Stimulated activated CD4-positive, alpha-beta T cell treated with anti-CD3 and anti-CD28 coated beads, Interleukin-4, amount 100 ng/mL, for 48 hours (primary cell): ENCODE measurements at places on chromosomes 7 and 10.
A peak's percentile ranks its signal among the peaks of the same experiment; 100 is the strongest.

DNA sequence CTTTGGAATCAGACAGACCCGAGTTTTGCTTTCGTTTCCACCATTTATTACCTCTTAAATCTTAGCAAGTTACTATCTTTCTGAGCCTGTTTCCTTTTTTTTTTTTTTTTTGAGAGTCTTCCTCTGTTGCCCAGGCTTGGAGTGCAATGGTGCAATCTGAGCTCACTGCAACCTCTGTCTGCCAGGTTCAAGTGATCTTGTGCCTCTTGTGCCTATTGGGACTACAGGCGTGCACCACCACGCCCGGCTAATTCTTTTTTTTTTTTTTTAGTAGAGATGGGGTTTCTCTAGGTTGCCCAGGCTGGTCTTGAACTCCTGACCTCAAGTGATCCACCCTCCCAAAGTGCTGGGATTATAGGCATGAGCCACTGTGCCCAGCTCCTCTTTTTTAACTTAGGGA is 79.5 kb upstream of the LRRC17 start:
- DNase-seq: no peak

GRCh38 chr10:91343010-91343409 is 67.1 kb upstream of the HECTD2 start:
- no peak for DNase-seq

- no peak for DNase-seq
Measured at GRCh38 chr7:114051871-114052331, 133.1 kb upstream of the PPP1R3A start.

- no peak for DNase-seq
Measured at GRCh38 chr10:98097616-98098015, 36.8 kb upstream of the R3HCC1L start.

- DNase-seq: no peak
Measured at GRCh38 chr10:535051-535450, 154.4 kb downstream of the DIP2C start.

DNA sequence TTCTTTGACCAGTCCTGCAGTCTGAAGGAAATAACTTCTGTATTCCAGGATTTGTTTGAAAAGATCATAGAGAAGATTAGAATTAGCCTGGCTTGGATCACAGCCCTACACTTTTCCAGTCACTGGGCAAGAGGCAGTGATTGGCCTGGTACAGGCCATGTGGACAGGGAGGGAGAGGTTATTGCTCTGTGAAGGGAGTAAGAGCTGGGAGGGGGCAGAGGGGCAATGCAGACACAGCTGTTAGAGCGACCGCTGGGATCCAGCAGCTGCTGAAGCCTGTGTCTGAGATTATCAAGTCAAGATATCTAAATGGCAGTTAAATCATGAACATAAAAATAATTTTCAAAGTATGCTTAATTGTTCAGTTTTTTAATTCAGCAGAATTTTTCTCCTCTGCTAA is 257.3 kb downstream of the SDK1 start:
- DNase-seq: no peak

DNA sequence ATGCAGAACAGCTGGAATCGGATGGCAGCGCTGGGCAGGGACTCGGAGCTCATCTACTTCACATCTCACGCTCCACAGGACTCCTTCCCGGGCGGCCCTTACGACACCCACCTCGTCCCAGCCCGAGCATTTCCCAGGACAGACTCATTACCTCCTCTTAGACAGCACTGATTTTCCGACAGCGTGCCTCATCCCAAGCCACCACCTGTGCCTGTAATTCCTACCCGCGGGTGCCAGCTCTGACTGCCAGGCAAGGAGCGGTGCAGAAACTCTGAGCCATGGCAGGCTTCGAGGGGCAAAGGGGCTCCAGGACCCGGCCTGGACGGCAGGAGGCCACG is 25.6 kb downstream of the GPER1 start:
- DNase-seq: no peak

DNA sequence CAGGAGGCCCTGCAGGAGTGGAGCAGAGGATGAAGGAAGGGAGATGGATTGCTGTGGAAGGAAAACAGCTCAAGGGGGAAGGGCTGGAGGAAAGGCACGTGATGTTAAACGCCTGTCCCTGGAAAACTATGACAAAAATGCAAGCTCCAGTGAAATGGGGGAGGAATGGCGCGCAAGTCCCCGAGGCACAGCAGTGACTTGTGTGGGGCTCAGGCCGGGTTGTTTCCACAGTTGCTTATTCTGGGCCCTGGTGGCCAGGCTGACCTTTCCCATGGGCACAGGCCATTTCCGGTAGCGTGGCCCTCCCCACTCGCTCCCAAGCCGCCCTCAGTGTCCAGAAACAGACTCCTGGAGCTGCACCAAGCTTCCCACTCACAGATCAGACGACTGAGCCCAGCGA is 68.1 kb upstream of the PDGFA start:
- DNase-seq: no peak

- no peak for DNase-seq
Measured at GRCh38 chr7:44283381-44284211, 41.8 kb downstream of the CAMK2B start.

- no peak for DNase-seq
Measured at GRCh38 chr7:107002126-107002525, 42.4 kb upstream of the PRKAR2B start.

DNA sequence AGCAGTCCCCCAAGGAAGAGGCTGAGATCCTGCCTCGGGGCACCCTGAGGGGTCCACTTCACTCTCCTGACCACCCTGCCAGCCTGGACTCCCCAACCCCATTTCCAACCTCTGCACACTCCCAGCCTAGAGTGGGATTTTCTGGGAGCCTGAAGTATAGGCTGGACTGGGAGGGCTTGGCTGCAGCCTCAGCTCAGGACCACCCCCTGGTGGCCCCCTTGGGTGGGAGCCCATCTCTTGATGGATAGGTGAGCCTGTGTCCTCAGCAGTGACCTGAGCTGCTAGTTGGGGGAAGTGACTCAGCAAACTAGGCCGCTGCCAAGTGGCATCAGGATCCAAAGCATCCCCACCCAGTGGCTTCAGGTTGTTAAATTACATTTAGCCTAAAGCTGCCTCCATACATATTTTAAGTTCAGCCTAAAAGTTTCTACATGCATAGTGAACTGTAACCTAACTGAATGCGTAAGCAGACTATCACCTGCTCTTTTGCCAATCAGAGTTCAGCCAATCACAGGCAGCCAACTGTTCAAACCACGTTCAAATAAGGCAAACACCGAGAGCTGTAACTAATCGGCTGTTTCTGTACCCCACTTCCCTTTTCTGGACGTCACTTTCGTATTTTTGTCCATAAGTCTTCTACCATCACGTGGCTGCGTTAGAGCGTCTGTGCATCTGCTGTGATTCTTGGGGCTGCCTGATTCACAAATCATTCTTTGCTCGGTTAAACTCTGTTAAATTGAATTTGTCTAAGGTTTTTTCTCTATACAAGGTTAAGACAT is 144.0 kb downstream of the PLPP4 start:
- DNase-seq: no peak

DNA sequence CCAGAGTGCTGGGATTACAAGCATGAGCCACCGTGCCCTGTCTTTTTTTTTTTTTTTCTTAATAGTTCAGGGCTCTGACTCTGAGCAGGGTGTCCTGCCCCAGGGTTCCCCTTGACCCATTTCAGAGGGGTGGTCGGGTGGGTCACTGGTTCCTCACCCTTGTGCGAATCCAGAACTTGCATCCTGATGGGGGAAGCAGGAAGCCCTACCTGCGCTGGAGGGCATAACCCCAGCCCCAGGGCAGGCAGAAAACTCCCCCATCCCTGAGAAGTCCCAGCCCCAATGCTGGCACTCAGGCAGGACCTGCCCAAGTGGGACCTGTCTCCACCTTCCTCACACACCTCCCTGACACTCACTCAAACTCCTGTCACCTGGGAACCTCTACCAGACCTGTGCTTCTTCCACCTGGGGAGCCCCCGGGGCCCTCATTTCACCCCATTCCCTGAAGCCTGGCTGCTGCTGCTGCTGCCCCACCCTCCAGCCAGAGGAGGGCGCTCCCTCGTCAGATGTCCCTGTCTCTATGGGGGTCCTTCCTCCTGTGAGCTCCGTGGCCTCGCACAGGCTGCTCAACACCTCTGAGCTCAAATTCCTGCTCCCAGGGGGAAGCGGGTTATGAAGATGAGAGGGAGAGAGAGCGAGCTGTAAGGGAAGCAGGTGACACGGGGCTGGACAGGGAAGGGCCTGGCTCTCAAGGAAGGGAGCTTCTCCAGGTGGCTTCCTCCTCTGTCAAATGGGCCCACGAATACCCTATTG is 15.1 kb upstream of the ZNF273 start:
- peak; percentile 37 for DNase-seq

- no peak for DNase-seq
Measured at GRCh38 chr10:70437721-70438120, 3.8 kb downstream of the NODAL start.

DNA sequence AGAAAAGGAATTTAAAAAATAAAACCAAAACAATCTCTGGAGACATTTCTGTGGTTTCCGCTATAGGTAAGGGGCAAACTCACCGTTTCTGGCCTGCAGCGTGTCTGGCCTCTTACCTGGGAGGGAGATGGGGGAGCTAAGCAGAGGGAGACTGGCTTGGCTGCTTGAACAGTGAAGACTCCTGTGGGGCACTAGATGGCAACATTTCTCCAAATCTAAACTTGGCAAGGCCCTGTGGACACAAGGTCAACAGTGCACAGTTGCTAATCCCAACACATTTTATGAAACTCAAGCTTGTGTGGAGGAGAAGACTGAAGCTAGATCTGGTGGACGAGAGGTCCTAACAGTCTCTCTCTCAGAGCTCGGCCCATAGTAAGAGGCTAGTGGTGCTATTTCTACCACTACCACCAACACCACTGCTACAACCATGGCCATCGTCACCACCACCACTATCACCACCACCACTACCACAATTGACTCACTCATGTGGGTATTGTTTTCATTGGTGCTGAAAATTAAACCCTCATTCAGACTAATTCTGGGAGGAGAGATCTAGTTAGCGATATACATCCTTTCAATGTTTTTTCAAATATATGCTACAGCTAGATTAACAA is 28.4 kb upstream of the CDHR3 start:
- no peak for DNase-seq

DNA sequence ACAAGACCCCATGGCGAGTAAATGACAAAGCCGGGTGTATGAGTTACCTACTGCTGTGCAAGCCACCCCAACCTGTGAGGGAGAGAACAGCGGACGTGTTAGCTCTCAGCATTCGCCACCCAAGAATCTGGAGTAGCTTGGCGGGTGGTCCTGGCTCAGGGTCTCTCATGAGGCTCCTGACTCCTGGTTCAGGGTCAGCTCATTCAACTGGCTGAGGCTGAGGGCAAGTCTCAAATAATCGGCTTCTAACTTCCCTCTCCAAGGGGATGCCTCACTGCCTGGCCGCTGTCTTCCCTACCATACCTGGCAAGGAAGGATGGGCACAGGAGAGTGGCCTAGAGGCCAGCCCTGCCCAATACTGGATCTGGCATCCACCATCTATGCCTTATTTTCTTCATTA is 94.2 kb downstream of the HTR5A start:
- DNase-seq: no peak

DNA sequence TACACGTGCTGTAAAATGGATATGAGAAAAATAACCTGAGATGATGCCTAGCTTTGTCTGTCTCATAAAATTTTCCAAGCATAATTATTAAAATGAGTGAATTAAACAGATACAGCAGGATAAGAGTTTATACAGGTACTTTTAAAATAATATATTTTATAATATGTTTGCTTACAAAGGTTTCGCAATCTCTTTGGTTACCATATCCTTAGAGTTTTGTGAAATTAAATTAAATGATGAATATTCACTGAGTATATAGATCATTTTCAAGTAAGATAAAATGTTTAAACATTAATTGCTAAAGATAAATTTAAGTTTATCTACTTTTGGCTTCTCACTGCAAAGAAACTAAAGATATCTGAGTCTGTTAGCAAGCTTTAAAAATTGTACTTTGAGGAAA is 11.4 kb downstream of the SHTN1 start:
- no peak for DNase-seq

GRCh38 chr10:89522463-89522862 is 12.9 kb downstream of the SLC16A12 start:
- no peak for DNase-seq

GRCh38 chr7:141960687-141961422 is 12.7 kb downstream of the TAS2R38 start:
- DNase-seq: no peak

DNA sequence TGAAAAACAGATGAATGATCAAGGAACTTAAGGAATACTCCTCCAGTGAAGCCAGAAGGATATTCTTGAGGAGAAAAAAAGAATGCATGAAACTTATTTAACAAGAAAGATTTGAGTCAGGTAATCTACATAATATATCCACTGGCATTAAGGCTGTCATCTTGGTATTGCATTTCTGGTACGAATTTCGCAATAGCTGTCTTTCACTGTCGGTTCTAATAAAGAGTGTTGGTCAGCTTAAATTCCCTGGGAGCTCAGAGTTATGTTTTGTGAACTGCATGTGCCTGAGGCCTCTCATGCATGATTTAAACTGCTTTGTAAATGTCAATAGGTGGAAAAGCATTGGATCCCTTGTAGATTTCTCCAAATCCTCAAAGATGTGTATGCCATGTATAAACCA is 565.3 kb upstream of the GALNT17 start:
- no peak for DNase-seq

- no peak for DNase-seq
Measured at GRCh38 chr7:130356121-130356875, 11.7 kb downstream of the CPA5 start.

GRCh38 chr7:94697035-94697974 is 41.4 kb upstream of the SGCE start:
- DNase-seq: no peak

DNA sequence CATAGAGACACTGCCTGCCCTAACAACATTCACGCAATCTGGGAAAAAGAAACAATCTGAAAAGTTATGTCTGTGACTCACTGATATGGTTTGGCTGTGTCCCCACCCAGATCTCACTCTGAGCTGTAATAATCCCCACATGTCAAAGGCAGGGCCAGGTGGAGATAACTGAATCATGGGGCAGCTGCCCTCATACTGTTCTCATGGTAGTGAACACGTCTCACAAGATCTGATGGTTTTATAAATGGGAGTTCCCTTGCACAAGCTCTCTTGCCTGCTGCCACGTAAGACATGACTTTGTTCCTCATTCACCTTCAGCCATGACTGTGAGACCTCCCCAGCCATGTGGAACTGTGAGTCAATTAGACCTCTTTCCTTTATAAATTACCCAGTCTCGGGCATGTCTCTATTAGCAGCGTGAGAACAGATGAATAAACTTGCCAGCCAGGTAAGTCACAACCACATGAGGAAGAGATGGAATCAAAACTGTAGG is 341.5 kb upstream of the AOAH start:
- peak; percentile 41 for DNase-seq

GRCh38 chr10:97943294-97943693 is 87.1 kb downstream of the CRTAC1 start:
- DNase-seq: no peak

- DNase-seq: no peak
Measured at GRCh38 chr10:22319547-22319979, 1.3 kb upstream of the BMI1 start.

GRCh38 chr7:80563561-80564327 is 51.9 kb upstream of the GNAT3 start:
- DNase-seq: no peak
